ENCODE measurements at places on chromosomes 13 and 19. TPM values are rescaled to one million over a fixed set of nuclear protein-coding genes. Genes with fewer than 3 reads are reported as not detected.
A peak's percentile ranks its signal among the peaks of the same experiment; 100 is the strongest.

GRCh38 chr13:101845245-101846020 lies 393.0 kb downstream of the ITGBL1 start:
- no peaks in the 10 kb centered on the region for H3K36me3 ChIP-seq
- no peaks in the 10 kb centered on the region for H3K4me1 ChIP-seq
- no peak overlapping the region for H3K27ac ChIP-seq

GRCh38 chr19:33329736-33330135 lies 27.4 kb upstream of the CEBPA start:
- H3K27ac ChIP-seq: no peak overlapping the region
- H3K27me3 ChIP-seq: no peaks in the 10 kb centered on the region
- no peaks in the 10 kb centered on the region for H3K36me3 ChIP-seq

DNA sequence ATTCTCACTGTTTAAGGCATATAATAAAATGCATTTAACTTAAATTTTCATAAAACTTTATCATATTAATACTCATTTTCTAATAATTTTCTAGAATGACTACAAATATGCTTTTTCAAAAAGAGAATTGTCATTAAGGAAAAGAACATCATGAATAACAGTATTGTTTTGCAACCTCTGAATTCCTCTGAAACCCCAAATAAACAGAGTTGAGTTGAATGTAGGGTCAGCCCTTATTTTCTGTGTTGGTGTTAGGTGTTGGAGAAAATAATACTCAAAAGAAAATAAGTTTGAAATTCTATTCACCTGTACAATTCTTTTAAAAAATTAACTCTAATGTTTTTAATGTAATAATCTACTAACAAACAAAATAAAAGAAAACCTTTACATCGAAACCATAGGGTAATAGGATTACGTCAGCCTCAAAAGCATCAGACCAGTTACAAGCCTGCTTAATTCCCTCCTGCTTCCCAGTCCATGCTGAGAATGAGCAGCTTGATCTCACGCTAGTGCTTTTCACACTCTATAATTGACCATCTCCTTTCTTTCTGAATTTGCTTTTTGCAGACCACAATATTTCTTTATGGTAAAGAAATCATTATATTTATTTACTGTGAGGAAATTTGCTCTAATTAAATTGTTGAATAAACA lies 160.9 kb downstream of the PCDH9 start:
- no peak overlapping the region for H3K4me3 ChIP-seq
- no peaks in the 10 kb centered on the region for H3K27me3 ChIP-seq
- no peaks in the 10 kb centered on the region for H3K4me1 ChIP-seq
- no peak overlapping the region for H3K27ac ChIP-seq
- no peak for DNase-seq

DNA sequence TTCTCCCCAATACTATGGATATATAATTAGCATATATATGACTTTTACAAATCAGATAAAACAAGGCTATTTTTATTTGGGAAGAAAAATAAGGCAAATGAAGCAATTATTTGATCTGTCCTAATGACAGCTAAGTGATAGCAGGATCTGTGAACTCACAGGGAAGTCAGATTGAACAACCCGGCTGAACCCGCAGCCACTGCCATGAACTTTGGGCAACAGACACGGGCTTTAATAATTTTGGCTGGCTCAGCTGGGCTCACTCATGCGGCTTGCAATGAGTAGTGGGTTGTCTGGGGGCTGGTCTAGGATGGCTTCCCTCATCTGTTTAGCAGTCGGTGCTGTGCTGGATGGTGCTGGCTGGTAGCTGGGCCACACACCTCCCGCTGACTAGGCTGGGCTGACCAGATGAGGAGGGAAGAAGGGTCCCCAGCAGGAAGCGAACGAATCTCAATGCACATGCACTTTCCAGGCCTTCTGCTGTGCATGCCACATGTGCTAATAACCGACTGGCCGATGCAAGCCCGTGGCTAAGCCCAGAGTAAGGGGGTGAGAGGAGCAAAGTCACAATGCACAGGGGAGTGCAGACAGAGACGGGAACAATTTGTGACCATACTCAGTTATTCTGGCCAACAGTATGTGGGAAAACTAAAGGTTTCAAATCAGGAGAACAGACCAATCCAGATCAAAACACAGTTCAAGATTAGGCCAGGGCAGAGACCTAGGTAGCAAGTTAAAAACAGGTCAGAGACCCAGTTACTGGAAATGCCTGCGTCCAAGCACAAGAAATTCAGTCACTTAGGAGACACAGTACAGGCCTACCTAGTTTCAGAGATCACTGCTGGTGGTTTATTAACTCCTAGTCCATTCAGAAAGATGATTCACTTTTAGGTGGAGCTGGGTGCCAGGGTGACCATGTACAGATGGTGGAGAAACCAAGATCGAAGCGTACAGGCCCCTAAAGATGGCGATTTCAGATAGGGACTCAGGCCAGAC lies 22.3 kb downstream of the CRYL1 start:
- H3K27ac ChIP-seq: no peak overlapping the region
- H3K4me3 ChIP-seq: no peak overlapping the region
- H3K4me1 ChIP-seq: no peaks in the 10 kb centered on the region
- DNase-seq: no peak
- no peaks in the 10 kb centered on the region for H3K27me3 ChIP-seq

- peaks cover 29% of the 10 kb centered on the region for H3K4me1 ChIP-seq
- no peak for DNase-seq
- no peak overlapping the region for H3K27ac ChIP-seq
- H3K36me3 ChIP-seq: peaks cover 33% of the 10 kb centered on the region
Measured at GRCh38 chr19:17332677-17333581, 1.7 kb downstream of the ANO8 start.

DNA sequence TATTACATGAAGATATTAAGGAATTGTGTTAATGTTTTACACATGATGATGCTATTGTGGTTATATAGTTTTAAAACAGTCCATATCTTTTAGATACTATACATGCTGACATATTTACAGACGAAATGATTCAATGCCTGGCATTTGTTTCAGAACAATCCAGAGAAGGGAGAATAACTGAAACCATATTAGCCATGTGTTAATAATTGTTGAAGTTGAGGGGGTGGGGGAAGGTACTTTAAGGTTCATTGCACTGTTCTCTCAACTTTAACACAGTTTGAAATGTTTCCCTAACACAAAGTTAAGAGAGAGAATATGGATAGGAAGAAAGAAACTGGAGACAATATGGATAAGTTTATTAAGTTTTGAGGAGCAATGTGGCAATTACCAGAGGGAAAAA lies 5.8 kb downstream of the CRYL1 start:
- H3K27me3 ChIP-seq: no peaks in the 10 kb centered on the region
- no peaks in the 10 kb centered on the region for H3K4me1 ChIP-seq
- no peak for DNase-seq
- H3K36me3 ChIP-seq: no peaks in the 10 kb centered on the region

DNA sequence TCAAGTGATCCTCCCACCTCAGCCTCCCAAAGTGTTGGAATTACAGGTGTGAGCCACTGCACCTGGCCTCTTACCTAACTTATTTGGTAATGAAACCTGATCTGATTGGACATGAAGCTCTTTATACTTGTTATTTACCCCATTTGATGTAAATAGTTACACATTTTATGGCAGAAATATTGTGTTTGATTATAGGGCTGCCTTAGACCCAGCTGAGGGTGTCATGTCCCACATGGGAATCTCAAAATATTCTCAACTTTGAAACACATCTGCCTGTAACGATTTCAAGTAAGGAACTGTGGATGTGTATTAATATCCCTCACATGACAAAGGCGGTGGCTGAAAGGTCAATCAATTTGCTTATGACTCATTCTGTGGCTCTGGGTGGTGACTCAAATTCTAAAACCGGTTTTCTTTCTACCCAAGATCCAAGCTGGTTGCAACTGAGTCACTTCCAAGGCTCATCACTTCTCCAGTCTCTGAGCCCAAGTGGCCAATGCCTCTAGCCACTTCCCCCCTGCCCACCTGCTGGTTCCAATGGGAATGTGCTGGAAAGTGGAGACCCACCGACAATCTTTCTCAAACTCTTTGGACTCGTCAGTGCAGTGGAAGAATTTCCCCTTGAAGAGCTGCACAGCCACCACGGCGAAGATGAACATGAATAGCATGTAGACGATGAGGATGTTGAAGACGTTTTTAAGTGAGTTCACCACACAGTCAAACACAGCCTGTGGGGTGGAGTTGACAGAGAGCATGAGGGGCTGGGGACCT lies 110.9 kb downstream of the IER2 start:
- no peaks in the 10 kb centered on the region for H3K27me3 ChIP-seq
- H3K36me3 ChIP-seq: no peaks in the 10 kb centered on the region
- H3K4me3 ChIP-seq: no peak overlapping the region
- peak; percentile 8 for DNase-seq
- H3K27ac ChIP-seq: no peak overlapping the region
- no peaks in the 10 kb centered on the region for H3K4me1 ChIP-seq

- no peaks in the 10 kb centered on the region for H3K27me3 ChIP-seq
- H3K4me1 ChIP-seq: peaks cover 6% of the 10 kb centered on the region
- DNase-seq: peak; percentile 12
- H3K36me3 ChIP-seq: no peaks in the 10 kb centered on the region
- no peak overlapping the region for H3K4me3 ChIP-seq
- H3K27ac ChIP-seq: no peak overlapping the region
Measured at GRCh38 chr13:94480672-94481145, 1.2 kb upstream of the DCT start.

GRCh38 chr19:47152205-47152604 lies 21.6 kb downstream of the SAE1 start:
- no peaks in the 10 kb centered on the region for H3K27me3 ChIP-seq
- H3K4me1 ChIP-seq: peaks cover 12% of the 10 kb centered on the region
- no peaks in the 10 kb centered on the region for H3K36me3 ChIP-seq

GRCh38 chr13:110617321-110618072 lies 2.2 kb downstream of the NAXD start:
- peaks cover 21% of the 10 kb centered on the region for H3K4me1 ChIP-seq
- H3K27me3 ChIP-seq: no peaks in the 10 kb centered on the region
- no peak overlapping the region for H3K4me3 ChIP-seq
- peak overlapping the region; percentile 92 for H3K27ac ChIP-seq
- peak; percentile 35 for DNase-seq

GRCh38 chr13:45584816-45585215 lies 30.7 kb downstream of the ERICH6B start:
- H3K27ac ChIP-seq: no peak overlapping the region
- DNase-seq: no peak
- H3K27me3 ChIP-seq: no peaks in the 10 kb centered on the region
- H3K36me3 ChIP-seq: no peaks in the 10 kb centered on the region

- H3K4me3 ChIP-seq: no peak overlapping the region
- H3K27me3 ChIP-seq: no peaks in the 10 kb centered on the region
- no peaks in the 10 kb centered on the region for H3K36me3 ChIP-seq
- DNase-seq: no peak
Measured at GRCh38 chr13:51981355-51981754, 29.9 kb downstream of the ATP7B start.

DNA sequence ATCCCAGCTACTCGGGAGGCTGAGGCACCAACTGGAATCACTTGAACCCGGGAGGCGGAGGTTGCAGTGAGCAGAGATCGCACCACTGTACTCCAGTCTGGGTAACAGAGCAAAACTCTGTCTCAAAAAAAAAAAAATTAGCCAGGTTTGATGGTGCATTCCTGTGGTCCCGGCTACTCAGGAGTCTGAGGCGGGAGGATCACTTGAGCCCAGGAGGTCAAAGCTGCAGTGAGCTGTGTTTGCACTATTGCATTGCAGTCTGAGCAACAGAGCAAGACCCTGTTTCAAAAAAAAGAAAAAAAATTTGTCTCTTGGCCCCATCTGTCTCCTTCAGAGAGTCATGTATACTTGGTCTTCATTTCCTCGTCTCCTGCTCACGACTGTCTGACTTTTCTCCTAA lies 1.6 kb downstream of the CCDC97 start:
- H3K27me3 ChIP-seq: no peaks in the 10 kb centered on the region
- H3K4me3 ChIP-seq: no peak overlapping the region
- H3K4me1 ChIP-seq: peaks cover 29% of the 10 kb centered on the region
- no peak for DNase-seq

DNA sequence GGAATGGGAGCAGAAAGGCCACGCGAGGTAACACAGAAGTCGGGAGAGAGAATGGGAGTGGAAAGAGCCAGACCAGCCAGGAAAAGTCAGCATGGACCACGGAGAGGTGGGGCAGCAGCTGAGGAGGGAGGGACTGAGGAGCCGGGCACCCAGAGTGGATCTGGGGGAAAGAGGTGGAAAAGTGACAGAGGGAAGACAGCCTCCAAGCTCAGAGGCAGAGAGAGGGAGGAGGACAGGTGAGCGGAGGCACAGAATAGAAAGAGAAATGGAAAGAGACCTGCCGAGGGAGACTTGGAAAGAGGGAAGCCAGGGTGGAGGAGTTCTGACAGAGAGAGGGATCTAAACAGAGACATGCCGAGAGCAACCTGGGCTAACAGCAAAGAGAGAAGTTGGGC lies 1.6 kb downstream of the GRIK5 start:
- peak overlapping the region; percentile 42 for H3K4me3 ChIP-seq
- no peaks in the 10 kb centered on the region for H3K36me3 ChIP-seq
- H3K27me3 ChIP-seq: no peaks in the 10 kb centered on the region

DNA sequence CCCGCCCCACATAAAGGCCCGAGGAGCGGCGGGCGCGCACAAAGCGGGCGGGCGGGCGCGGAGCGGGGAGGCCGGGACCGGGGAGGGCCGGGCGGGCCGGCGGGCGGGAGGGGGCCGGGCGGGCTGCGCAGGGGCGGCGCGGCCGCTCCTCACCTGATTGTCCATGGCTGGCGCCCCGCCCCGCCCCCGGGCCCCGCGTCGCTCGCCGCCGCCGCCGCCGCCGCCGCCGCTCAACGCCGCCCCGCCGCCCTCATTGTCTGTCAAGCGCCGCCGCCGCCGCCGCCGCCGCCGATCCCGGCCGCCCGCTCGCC lies 200 bp downstream of the MLLT1 start:
- no peaks in the 10 kb centered on the region for H3K36me3 ChIP-seq
- peaks cover 46% of the 10 kb centered on the region for H3K4me1 ChIP-seq
- H3K27ac ChIP-seq: peak overlapping the region; percentile 89

DNA sequence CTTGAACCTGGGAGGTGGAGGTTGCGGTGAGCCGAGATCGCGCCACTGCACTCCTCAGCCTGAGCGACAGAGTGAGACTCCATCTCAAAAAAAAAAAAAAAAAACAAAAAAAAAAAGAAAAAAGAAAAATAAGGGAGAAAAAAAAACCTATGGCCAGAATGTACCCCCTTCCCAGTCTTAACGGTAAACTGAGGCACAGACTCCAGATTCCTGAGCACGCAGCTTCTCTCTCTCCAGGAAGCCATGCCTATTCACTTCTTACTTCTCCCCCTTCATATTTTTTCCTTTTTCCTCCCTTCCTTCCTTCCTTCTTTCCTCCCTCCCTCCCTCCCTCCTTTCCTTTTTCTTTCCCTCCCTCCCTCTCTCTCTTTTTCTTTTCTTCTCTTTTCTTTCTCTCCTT lies 5.4 kb downstream of the ADGRE2 start:
- H3K4me1 ChIP-seq: no peaks in the 10 kb centered on the region
- H3K4me3 ChIP-seq: no peak overlapping the region
- no peak for DNase-seq

DNA sequence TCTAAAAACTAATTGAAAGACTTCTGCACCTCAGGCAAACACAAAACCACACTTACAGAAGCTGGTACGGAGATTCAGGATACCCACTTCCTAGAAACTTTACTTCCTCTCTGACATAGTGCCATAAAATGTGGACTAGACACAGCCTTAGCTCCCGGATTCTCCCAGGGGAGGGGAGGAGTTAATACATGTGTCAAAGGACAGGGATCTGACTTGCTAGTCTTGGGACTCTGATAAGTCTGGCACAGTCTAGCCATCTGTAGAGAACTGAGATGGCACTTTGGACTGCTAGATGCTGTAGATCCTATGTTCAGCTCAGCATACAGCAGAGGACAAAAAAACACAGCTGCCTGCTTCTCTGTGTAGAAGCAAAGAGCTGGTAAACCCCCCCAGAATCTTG lies 769.8 kb upstream of the MIR17HG start:
- no peak for DNase-seq
- no peaks in the 10 kb centered on the region for H3K4me1 ChIP-seq
- no peak overlapping the region for H3K4me3 ChIP-seq
- no peaks in the 10 kb centered on the region for H3K36me3 ChIP-seq
- H3K27ac ChIP-seq: no peak overlapping the region
- no peaks in the 10 kb centered on the region for H3K27me3 ChIP-seq

Gene KIR2DL1
- not detected for total RNA-seq

Gene POU4F1
- total RNA-seq: not detected

Gene NKG7
- total RNA-seq: not detected

Gene CAPNS1
- 179 TPM for total RNA-seq
